GM23338 (cell line): ENCODE measurements at places on chromosomes 11 and 22. TPM values are rescaled to one million over a fixed set of nuclear protein-coding genes. Genes with fewer than 3 reads are reported as not detected.

WNT11 gene
- 0.56 and 3.0 TPM in 2 replicates for total RNA-seq

OR4A16 gene
- total RNA-seq = not detected in 2 replicates

ZC3H12C gene
- total RNA-seq = 2.4 and 2.6 TPM in 2 replicates

NLRP10 gene
- 2.7 and 4.3 TPM in 2 replicates for total RNA-seq

FBLN1 gene
- 134 and 137 TPM in 2 replicates for total RNA-seq

ALDH3B1 gene
- not detected in 2 replicates for total RNA-seq

CCDC83 gene
- not detected in 2 replicates for total RNA-seq

OLFML1 gene
- not detected in 2 replicates for total RNA-seq

CDHR5 gene
- total RNA-seq = not detected in 2 replicates

PARVG gene
- 0.14 TPM in 1 of 2 replicates, not detected in the other for total RNA-seq

MS4A6A gene
- not detected in 2 replicates for total RNA-seq

DEPDC7 gene
- total RNA-seq = 10.9 and 15.3 TPM in 2 replicates

VSTM5 gene
- 0.66 and 0.70 TPM in 2 replicates for total RNA-seq

YIF1A gene
- total RNA-seq = 75.0 and 87.0 TPM in 2 replicates

C1QTNF4 gene
- 6.6 TPM in 2 replicates for total RNA-seq

POTEH gene
- not detected in 2 replicates for total RNA-seq

BAIAP2L2 gene
- 3.9 and 5.6 TPM in 2 replicates for total RNA-seq

SHANK3 gene
- 4.9 and 5.1 TPM in 2 replicates for total RNA-seq

LDLRAD3 gene
- total RNA-seq = 13.4 and 19.4 TPM in 2 replicates

SPDYC gene
- total RNA-seq = not detected in 2 replicates

NLRP14 gene
- total RNA-seq = 0.10 TPM in 1 of 2 replicates, not detected in the other

MYBPC3 gene
- not detected in 2 replicates for total RNA-seq

BANF1 gene
- total RNA-seq = 44.7 and 58.2 TPM in 2 replicates

OR2D2 gene
- total RNA-seq = 0.24 and 1.3 TPM in 2 replicates

NPAS4 gene
- total RNA-seq = 0.35 and 0.97 TPM in 2 replicates

MS4A15 gene
- total RNA-seq = not detected in 2 replicates

OR2AG1 gene
- 0.04 TPM in 1 of 2 replicates, not detected in the other for total RNA-seq

DNAJB13 gene
- total RNA-seq = 0.14 TPM in 1 of 2 replicates, not detected in the other

MPPED2 gene
- total RNA-seq = 6.8 and 15.8 TPM in 2 replicates

MUC15 gene
- total RNA-seq = not detected in 2 replicates

TRIM48 gene
- total RNA-seq = not detected in 2 replicates

OR10D3 gene
- not detected in 2 replicates for total RNA-seq

SAA4 gene
- not detected in 2 replicates for total RNA-seq

OR51E2 gene
- not detected in 2 replicates for total RNA-seq

DDX25 gene
- 20.7 and 23.6 TPM in 2 replicates for total RNA-seq

MS4A12 gene
- 0.21 TPM in 1 of 2 replicates, not detected in the other for total RNA-seq

TTC28 gene
- 10.7 and 16.1 TPM in 2 replicates for total RNA-seq

OR51T1 gene
- total RNA-seq = not detected in 2 replicates

FAM83F gene
- total RNA-seq = 13.5 and 15.9 TPM in 2 replicates

RIMBP3C gene
- 1.1 and 1.6 TPM in 2 replicates for total RNA-seq

C11orf52 gene
- total RNA-seq = 1.0 TPM in 1 of 2 replicates, not detected in the other

MRGPRE gene
- not detected in 2 replicates for total RNA-seq

OR56A1 gene
- total RNA-seq = 0.35 and 0.97 TPM in 2 replicates

POU2AF2 gene
- total RNA-seq = not detected in 2 replicates

CSF2RB gene
- not detected in 2 replicates for total RNA-seq

RTN3 gene
- total RNA-seq = 150 and 162 TPM in 2 replicates

OR51I1 gene
- 1.1 TPM in 1 of 2 replicates, not detected in the other for total RNA-seq

OR51B2 gene
- not detected in 2 replicates for total RNA-seq

C11orf87 gene
- 0.31 and 0.56 TPM in 2 replicates for total RNA-seq

TPBGL gene
- total RNA-seq = 0.16 and 0.21 TPM in 2 replicates

PGA5 gene
- 0.12 and 0.52 TPM in 2 replicates for total RNA-seq

MOGAT2 gene
- total RNA-seq = not detected in 2 replicates

C22orf31 gene
- total RNA-seq = not detected in 2 replicates
